ENCODE measurements at places on chromosomes 11 and 22.

DNA sequence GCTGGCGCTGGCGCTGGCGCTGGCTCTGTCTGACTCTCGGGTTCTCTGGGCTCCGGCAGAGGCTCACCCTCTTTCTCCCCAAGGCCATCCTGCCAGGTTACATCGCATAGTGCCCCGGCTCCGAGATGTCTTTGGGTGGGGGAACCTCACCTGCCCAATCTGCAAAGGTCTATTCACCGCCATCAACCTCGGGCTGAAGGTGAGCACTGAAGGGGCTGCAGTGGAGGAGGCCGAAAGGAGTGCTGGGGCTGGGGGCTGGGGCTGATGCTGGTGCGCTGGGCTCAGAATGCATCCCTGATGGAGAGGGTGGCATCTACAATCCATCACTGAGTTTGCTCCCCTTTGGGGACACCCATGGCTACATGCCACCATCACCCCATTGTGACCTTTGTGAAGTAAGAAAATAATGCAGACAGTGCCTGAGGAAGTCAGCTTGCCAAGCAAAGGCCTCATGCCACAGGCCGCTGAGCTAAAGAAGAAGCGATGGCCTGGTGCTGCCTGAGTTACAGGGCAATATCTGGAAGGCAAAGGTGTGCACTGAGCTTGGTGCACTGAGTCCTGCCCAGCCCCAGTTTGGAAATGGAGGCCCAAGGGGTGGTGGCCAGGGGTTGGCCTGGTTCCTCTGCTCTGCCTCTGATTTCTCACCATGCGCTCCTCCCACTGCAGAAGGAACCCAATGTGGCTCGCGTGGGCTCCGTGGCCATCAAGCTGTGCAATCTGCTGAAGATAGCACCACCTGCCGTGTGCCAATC, 620 bp downstream of the SMPD1 start:
- DNase-seq: no peak

- peak; percentile 34 for DNase-seq
Measured at GRCh38 chr11:43852057-43852636, 28.5 kb upstream of the ALKBH3 start.

DNA sequence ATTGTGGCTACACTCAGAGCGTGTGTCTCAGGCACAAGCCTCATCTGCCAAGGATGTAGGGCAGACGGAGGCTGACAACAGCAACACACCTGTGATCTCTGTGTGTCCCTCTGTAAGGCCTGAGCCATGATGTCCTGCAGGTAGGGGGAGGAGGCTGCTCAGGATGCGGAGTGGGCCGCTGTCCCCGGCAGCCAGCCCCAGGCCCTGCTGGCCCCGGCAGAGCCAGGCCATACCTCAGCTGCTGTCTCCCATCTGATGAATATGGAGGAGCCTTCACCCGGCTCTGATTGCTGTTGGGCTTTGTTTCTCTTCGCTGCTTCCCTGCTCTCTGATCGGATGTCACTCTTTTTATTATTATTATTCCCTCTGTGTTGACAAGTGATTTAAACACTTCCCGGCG, 83.6 kb upstream of the NCAM1 start:
- DNase-seq: no peak

DNA sequence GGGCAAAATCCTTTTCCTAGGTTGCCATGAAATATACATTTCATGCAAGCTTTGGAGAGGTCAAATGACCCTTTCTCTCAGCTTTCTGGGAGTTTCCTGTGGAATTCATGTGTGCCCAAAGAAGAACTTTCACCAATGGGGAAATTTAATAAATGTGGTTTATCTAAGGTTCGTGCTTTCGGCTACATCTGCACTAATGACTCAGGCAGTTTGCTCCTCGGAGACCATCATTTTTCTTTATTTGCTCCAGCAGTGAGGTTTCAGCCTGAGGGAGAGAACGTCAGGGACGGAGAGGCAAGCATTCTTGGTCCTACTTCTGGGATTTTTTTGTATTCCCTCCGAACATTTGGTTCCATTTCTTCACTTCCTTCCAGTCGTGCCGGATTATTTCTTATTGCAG, 85.2 kb downstream of the FLI1 start:
- no peak for DNase-seq

- DNase-seq: no peak
Measured at GRCh38 chr22:24247011-24247507, 2.2 kb upstream of the GGT5 start.

DNA sequence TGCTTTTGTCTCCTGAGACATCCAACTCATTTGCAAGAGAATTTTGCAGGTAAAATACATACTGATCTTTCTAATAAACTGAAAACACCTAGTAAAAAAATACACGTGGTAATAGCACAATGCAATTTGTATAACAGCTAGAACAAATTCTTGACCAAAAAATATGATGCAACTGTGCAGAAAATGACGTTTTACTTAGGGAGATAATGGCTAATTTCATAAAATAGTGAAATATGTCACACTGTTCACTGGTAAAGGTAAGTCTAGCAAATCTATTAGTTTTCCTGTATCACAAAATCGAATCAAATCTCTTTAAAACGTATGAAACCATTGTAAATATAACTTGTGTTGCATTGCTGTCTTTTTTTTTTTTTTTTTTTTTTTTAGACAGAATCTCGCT, 130.0 kb downstream of the VPREB1 start:
- DNase-seq: no peak

GRCh38 chr22:45511847-45512261, 9.2 kb downstream of the FBLN1 start:
- DNase-seq: no peak

- no peak for DNase-seq
Measured at GRCh38 chr11:86523738-86524619, 148.4 kb downstream of the ME3 start.

DNA sequence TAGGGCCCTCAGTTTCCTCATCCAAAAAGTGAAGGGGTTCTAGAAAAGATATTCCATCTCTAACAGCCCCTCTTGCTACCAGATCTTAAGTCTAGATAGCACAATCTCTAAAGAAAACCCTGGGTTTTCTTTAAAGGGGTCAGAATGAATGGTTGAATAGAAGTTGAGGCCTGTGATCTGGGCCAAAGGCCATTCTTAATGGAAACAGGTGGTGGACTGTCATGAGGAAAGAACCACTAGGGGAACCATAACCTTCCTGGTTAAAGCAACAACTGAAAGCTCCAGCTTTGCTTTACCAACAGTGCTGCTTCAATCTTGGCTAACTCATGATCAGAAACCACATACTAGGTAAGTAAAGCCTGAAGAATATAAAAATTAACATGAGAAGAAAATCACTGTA, 1.8 kb downstream of the CELF1 start:
- DNase-seq: no peak

DNA sequence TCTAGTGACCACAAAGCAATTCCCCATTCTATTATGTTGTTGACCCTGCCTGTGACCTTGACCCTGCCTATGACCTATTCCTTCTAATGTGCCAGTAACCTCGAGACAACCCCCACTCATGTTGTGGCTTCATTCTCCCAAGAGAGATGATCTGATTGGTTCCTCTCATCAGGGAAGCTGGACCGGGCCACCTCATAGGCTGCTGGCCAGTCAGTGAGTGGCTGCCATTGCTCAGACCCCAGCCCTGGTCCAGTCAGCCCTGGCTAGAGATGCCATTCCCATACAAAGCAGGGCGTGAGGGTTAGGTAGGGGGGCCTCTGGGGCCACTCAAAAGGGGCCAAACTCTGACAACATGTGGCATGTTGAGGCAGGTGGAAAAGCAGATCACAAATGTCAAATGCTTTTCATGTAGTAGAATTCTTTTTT, 11.9 kb downstream of the SLC29A2 start:
- DNase-seq: no peak

DNA sequence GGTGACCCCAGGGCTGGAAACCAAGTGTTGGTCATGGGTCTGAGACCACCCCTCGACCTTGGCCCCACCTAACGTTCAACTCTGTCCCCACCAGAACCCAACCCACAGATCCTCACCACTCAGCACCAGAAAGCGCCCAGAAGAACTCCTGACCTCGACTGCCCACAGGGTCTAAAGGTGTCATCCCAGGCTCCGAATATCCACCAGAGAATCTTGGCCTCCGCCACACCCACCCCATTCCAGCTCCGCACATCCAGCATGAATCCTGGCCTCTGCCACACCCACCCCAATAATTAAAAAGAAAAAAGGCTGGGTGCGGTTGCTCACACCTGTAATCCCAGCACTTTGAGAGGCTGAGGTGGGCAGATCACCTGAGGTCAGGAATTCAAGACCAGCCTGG, 1.3 kb downstream of the CERK start:
- DNase-seq: no peak

DNA sequence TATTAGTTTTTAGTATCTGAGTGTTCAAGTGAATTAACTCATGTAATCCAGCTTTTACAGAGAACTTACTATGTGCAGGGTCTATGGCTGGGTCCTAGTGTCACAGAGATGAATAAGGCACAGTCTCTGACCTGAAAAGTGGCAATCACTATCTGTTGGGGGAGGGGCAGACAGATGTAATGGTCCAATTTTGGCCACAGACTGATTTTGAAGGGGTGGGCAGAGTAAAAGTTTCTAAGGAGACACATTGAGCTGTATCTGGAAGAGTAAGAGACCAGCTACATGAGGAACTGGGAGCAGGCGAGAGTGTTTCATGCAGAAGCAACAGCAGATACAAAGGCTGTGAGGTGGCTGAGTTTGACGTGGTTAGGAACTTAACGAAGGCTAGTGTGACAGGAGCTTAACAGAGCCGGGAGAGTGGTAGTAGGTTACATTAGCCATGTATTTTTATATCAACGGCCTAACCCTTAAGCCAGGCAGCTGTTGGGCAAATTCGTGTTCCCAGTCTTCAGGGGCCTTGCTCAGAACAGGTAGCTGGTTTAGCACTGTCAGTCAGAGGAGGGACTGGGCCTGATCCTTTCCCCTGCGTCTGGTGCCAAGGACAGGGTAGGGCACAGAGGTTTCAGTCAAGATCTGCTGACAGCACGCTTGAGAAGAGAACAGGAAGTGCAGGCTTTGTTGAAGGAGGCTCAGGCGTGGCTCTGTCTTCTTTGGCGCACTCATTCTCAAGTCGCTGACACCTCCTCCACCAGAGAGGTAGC, 1.4 kb upstream of the STIM1 start:
- DNase-seq: peak; percentile 81

DNA sequence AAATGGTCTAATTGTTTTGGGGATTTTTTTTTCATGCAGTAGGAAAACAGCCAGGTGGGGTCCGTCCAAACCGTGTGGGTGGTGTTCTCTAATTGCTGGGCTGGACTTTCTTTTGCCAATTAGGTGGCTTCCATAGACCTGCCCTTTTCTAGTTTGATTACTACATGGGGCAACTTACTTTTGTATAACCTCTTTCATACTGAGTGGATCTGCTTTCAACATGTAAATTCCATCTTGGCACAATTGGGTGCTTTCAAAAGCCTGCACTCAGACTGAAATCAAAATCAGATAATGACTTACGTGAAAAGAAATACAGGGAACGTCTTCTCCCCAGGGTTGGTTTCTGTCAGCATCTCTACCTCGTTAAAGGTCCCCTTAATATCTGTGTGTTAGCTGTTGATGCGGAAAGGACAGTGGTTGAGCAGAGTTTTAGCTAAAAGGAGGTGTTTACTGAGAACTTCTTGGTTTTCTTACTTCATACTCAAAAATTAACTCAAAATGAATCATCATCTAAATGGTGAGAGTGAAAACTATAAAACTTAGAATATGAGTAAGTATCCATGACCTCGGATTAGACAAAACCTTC, 72.1 kb downstream of the BARX2 start:
- no peak for DNase-seq

DNA sequence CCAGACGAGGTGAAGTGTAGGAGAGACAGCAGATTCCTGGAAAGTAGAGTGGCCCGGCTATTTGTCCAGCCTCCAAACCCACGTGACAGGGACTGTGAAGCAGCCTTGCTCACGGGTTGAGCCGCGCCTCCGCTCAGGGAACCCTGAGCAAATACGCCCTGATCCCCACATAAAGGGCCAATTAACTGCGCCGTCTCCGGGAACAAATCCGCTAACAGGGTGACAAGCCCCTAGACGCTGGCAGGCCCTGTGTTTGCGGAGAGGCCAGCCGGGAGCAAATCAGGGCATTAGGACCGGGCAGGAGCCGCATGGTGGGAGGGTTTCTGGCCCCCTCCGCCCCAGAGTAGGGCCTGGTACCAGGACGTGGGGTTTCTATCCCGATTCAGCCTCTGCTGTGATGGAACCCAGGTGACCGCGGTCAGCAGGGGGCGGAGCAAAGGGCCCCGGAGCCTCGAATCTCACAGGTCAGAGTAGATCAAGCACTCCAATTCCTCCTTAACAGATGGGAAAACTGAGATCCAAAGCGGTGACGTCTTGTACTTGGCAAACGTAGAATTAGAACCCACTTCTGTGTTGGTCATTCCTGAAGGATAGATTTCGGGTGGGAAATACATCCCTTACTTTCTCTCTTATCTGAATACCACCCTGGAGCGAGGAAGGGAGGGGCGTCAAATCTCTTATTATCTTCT, 2.0 kb upstream of the ROBO3 start:
- DNase-seq: no peak

GRCh38 chr11:122209619-122210366, 93.8 kb upstream of the BLID start:
- no peak for DNase-seq

DNA sequence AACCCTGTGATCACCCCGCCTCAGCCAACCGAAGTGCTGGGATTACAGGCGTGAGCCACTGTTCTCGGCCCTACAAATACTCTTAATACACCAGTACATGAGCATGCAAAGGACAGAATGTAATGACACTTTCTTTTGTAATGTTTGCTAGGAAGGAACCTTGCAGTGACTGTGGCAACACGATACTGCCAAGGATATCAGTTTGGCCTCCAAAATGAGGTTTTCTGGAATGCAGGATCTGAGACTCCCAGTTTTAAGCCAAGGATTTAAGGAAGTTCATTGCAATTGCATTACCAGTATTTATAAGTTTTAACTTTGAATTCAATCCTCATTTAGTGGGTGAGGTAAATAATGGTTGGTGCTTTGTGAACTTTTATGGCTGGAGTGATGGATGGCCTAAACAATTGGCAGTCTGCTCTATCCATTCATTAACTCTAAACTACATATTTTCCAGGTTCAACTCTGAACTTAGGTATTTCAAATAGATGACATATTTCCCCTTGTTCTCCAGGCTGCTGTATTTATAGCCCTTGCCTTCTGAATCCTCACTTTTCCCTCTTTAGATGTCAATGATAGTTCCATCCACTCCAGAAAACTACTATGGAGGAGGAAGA, 330.3 kb downstream of the C11orf87 start:
- no peak for DNase-seq

DNA sequence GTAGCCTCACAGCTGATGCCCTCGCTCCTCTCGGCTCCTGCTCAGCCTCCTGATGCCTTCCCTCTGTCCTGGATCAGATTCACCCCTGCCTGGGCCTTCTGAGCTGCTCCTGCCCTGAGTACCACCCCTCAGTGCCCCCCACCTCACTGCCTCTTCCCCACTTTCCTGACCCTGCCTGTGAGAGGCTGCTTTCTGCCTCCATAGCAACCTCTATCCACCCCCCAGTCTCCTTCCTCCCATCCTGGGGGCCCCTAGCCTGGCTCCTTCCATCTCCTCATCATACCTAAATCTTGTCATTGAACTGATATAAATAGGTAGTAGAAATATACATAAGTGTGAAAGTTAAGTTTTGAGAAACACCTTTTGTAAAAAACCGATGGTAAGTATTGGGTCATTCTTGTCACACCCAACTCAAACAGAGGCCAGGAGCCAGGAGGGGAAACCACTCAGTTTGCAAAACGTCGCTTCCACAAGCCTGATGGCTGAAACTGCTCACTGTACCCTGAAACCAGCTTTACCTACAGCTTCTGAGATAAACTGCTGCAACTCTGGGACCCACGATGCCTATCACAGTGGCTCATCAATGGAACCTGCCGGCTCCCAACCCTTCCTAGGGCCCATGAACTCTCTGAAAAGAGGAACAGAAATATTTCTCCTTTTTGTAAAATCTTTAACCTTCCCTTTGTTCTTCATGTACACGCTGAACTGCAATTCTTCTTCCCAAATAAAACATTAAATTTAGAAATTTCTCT, 4.8 kb upstream of the APOBEC3H start:
- no peak for DNase-seq
